T-helper 17 cell (primary cell): ENCODE measurements at places on chromosomes 11 and 22.

DNA sequence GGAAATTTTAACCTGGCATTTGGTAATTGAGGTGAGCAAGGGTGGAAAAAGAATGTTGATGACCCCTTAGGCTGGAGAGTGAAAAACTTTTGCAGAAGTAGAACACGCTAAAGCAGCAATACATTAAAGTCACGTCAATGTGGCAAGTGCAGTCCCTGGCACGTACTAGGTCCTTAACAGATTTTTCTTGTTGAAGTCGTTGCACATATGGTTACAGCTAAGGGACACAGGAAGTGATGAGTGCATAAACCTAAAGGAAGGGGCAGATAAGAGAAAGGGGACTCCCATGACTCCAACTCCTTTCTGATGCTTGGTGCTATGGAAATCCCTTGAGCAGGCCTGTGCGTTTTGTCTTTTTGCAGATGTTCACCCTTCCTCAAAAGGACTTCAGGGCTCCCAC, 1.2 kb downstream of the ACCS start:
- H3K27ac ChIP-seq = peak overlapping the region; percentile 85
- no peaks in the 10 kb centered on the region for H3K27me3 ChIP-seq
- no peak for DNase-seq
- H3K36me3 ChIP-seq = peaks cover 8% of the 10 kb centered on the region
- peaks cover 21% of the 10 kb centered on the region for H3K4me1 ChIP-seq

GRCh38 chr11:69352715-69353319, 58.9 kb downstream of the MYEOV start:
- H3K27ac ChIP-seq = no peak overlapping the region
- H3K4me3 ChIP-seq = no peak overlapping the region
- no peaks in the 10 kb centered on the region for H3K36me3 ChIP-seq
- peaks cover 35% of the 10 kb centered on the region for H3K27me3 ChIP-seq
- H3K4me1 ChIP-seq = peaks cover 2% of the 10 kb centered on the region

GRCh38 chr22:36548606-36549005, 19.6 kb upstream of the EIF3D start:
- DNase-seq = no peak
- H3K36me3 ChIP-seq = peaks cover 6% of the 10 kb centered on the region
- no peak overlapping the region for H3K4me3 ChIP-seq

GRCh38 chr11:70569996-70570692, 171.8 kb downstream of the CTTN start:
- no peaks in the 10 kb centered on the region for H3K36me3 ChIP-seq
- no peak overlapping the region for H3K27ac ChIP-seq
- H3K4me3 ChIP-seq = no peak overlapping the region
- H3K4me1 ChIP-seq = peaks cover 3% of the 10 kb centered on the region
- H3K27me3 ChIP-seq = peaks cover 66% of the 10 kb centered on the region

DNA sequence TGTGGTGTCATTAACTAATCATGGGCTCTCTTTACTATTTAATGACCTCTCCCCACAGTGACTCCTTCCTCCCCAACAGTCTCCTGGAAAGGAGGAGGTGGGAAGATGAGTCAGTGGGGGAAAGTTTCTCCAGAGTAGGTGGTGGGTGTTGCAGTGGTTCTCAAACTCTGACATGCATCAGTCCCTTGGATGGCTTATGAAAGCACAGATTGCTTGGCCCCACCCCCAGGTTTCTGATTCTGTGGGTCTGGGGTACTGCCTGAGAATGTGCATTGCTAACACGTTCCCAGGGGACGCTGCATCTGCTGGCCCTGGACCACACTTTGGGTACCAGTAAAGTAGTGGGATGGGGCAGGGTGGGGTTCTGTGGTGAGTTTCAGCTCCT, 9.8 kb downstream of the CD82 start:
- H3K27ac ChIP-seq = peak overlapping the region; percentile 98
- peaks cover 71% of the 10 kb centered on the region for H3K4me1 ChIP-seq
- peak overlapping the region; percentile 82 for H3K4me3 ChIP-seq
- no peaks in the 10 kb centered on the region for H3K27me3 ChIP-seq

DNA sequence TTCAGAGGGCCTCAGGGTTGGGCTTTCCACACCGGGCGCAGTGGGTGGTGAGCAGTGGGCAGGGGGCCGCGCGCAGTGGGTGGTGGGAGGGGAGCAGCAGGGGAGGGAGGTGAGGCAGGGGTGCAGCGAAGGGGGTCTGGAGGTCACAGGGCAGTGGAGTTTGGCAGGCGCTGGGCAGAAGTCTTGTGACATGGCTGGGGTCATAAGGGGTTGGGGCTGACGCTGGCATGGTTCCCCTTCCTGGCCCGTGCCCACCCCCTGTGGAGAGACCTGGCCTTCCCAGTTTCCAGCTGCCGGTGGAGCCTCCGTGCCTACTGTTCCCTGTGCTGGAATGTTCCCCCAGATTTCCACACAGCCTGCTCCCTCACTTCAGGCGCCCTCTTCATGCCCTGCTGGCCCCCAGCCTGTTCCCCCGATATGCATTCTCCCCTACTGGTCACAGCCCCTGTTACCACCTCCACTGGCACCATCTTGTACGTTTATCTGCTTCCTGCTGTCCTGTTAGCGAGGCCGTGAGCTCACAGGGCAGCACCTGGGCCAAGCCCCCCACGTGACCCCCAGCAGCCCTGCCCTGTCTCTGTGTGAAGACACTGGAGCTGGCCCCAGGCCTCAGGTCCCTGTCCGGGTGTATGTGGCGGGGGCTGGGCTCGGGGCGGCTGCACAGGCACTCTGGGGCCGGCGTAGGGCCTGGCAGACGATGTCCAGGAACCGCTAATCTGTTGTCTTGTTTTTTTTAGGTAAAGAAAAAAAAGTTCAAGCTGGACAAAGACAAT, 111.6 kb downstream of the KCNQ1OT1 start:
- H3K4me3 ChIP-seq = no peak overlapping the region
- peaks cover 3% of the 10 kb centered on the region for H3K36me3 ChIP-seq
- H3K27me3 ChIP-seq = no peaks in the 10 kb centered on the region
- DNase-seq = peak; percentile 9

GRCh38 chr11:81420668-81421250, 1312.9 kb downstream of the FAM181B start:
- no peak overlapping the region for H3K27ac ChIP-seq
- H3K27me3 ChIP-seq = no peaks in the 10 kb centered on the region
- H3K4me1 ChIP-seq = no peaks in the 10 kb centered on the region
- no peak overlapping the region for H3K4me3 ChIP-seq

DNA sequence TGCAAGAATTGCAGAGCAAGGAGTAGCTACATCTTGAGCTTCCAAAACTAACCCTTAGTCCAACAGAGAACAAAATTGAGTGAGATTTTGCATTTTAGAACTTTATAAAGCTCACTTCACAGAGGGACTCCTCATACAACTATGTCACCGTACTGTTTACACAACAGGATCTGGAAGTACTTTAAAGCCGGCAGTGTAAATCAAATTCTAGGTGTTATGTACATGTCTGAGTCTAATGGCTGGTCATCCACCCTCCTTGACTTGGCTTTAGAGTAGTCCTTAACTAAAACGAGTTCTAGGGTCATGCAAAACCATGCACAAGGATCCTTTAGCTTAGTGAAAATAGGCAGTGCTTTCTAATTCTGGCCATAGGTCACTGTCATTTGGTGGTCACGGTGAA, 23.5 kb downstream of the IRAG1 start:
- no peak overlapping the region for H3K27ac ChIP-seq
- H3K4me3 ChIP-seq = no peak overlapping the region
- peaks cover 6% of the 10 kb centered on the region for H3K36me3 ChIP-seq
- peaks cover 12% of the 10 kb centered on the region for H3K4me1 ChIP-seq

- no peak overlapping the region for H3K4me3 ChIP-seq
- H3K36me3 ChIP-seq = peaks cover 3% of the 10 kb centered on the region
- H3K27ac ChIP-seq = no peak overlapping the region
- peaks cover 10% of the 10 kb centered on the region for H3K27me3 ChIP-seq
- DNase-seq = no peak
- H3K4me1 ChIP-seq = peaks cover 33% of the 10 kb centered on the region
These were observed 39.2 kb upstream of the AMPD3 start for GRCh38 chr11:10415817-10416392.

- no peak overlapping the region for H3K4me3 ChIP-seq
- H3K27ac ChIP-seq = no peak overlapping the region
- H3K36me3 ChIP-seq = no peaks in the 10 kb centered on the region
- no peak for DNase-seq
- H3K4me1 ChIP-seq = peaks cover 17% of the 10 kb centered on the region
- peaks cover 14% of the 10 kb centered on the region for H3K27me3 ChIP-seq
These were observed 29.0 kb downstream of the SHANK3 start for GRCh38 chr22:50701428-50702154.

DNA sequence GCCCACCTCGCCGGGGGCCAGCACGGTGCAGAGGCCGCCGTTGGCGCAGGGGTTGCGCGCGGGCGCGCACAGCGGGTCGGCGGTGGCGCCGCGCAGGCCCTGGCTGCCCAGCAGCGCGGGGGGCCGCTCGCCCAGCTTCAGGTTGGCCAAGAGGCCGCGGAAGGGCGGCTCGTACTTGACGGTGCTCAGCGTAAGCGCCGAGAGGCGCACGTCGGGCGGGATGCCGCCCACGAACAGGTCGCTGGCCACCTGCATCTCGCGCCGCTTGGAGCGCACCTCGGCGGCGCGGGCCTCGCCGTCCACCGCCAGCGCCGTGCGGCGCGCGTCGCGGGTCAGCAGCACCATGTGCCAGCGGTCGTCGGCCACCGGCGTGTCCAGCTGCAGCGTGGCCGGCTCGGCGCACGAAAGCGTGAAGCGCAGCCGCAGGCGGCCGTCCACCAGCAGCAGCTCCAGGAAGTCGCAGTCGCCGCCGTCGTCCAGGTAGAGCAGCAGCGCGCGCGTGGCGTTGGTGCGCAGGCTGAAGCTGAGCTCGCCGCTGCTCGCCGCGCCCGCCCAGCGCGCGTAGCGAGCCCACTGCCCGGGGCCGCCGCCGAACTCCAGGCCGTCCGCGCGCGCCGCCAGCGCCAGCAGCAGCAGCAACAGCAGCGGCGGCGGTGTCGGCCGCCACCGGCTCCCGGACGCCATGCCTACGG, 9.8 kb downstream of the NRXN2 start:
- peaks cover 21% of the 10 kb centered on the region for H3K4me1 ChIP-seq
- peaks cover 85% of the 10 kb centered on the region for H3K27me3 ChIP-seq
- no peak overlapping the region for H3K27ac ChIP-seq
- DNase-seq = no peak

DNA sequence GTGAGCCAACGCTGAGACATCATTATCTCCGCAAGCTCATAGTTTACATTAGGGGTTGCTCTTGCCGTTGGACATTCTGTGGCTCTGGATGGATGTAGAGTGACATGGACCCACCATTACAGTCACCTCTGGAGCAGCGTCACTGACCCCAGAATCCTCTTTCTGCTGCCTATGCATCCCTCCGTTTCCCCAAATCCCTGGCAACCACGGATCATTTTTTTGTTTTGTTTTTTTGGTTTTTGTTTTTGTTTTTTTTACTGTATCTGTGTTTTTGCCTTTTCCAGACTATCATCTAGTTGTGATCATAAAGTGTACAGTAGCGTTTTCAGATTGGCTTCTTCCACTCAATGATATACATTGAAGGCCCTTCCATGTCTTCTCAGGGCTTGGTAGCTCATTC, 4.0 kb downstream of the PARVB start:
- H3K4me3 ChIP-seq = no peak overlapping the region
- H3K36me3 ChIP-seq = no peaks in the 10 kb centered on the region
- no peak for DNase-seq
- H3K27ac ChIP-seq = no peak overlapping the region

DNA sequence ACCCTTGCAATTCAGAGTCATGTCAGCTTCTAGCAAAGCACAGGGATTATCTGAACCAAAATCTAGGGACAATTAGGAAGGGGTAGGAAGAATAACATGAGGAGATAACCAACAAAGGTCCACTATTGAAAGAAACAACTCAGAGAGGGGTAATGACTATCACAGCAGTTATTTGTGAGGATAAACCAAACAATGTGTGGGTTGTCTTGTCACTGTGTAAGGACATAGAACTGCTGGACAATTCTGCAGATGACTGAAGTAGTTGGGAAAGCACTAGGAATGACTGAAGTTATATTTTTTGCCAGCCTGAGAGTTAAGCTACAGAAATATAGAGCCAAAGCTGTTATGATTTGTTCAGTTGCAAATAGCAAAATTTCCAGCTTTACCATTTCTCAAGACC, 858.4 kb upstream of the CCDC90B start:
- H3K27me3 ChIP-seq = no peaks in the 10 kb centered on the region
- H3K4me1 ChIP-seq = no peaks in the 10 kb centered on the region
- no peaks in the 10 kb centered on the region for H3K36me3 ChIP-seq
- DNase-seq = no peak
- no peak overlapping the region for H3K27ac ChIP-seq

DNA sequence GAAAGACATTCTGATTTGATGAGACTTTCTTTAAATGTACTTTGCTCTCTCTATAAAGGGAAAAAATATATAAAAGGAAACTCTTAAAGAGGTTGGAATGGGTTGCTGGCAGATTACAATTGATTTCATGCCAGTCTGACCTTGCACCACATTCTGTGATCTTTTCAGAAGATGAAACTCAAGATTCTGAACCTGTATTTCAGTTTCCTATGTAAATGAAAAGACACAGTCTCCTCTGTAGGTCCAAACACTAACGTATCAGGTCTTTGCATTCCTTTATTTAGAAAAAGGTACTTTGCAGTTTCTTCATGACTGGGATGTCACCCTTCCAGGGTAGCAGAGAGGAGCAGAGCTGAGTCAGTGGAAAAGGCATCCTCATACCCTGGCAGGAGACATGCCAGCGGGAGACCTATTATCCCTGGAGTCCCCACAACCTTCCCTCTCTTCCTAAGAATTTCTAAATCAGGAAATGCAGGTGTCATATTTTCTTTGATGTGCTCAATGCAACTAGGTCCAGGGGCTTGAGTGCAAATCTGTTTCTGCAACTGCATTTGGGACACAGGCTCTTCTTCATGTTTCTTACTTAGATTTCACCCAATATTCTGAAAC, 282.6 kb downstream of the CADM1 start:
- H3K27me3 ChIP-seq = peaks cover 8% of the 10 kb centered on the region
- no peak overlapping the region for H3K4me3 ChIP-seq
- DNase-seq = no peak
- H3K27ac ChIP-seq = no peak overlapping the region
- no peaks in the 10 kb centered on the region for H3K36me3 ChIP-seq

GRCh38 chr11:94858012-94858705, 90.0 kb downstream of the AMOTL1 start:
- H3K27ac ChIP-seq = no peak overlapping the region
- no peak overlapping the region for H3K4me3 ChIP-seq
- peaks cover 56% of the 10 kb centered on the region for H3K27me3 ChIP-seq

- H3K4me3 ChIP-seq = no peak overlapping the region
- H3K27me3 ChIP-seq = no peaks in the 10 kb centered on the region
- no peak overlapping the region for H3K27ac ChIP-seq
- H3K36me3 ChIP-seq = peaks cover 2% of the 10 kb centered on the region
These were observed 16.6 kb upstream of the CHKA start for GRCh38 chr11:68137833-68138232.

- peaks cover 3% of the 10 kb centered on the region for H3K4me1 ChIP-seq
- H3K27ac ChIP-seq = no peak overlapping the region
- peaks cover 29% of the 10 kb centered on the region for H3K27me3 ChIP-seq
- no peak for DNase-seq
- H3K4me3 ChIP-seq = no peak overlapping the region
These were observed 36.4 kb upstream of the CWF19L2 start for GRCh38 chr11:107494055-107494454.
